Ascending aorta (tissue), 2 donors: ENCODE measurements at places on chromosomes 7 and 10. TPM values are rescaled to one million over a fixed set of nuclear protein-coding genes. Genes with fewer than 3 reads are reported as not detected.

The DNAJB6 gene
- 79.1 TPM for total RNA-seq

The LHFPL3 gene
- not detected for total RNA-seq

The NT5C3A gene
- total RNA-seq: 8.3 TPM

The THSD7A gene
- 10.1 TPM for total RNA-seq

The MGAM2 gene
- not detected for total RNA-seq

The OIT3 gene
- not detected for total RNA-seq

The CYP2C19 gene
- total RNA-seq: not detected

The NEBL gene
- total RNA-seq: 0.21 TPM
